ENCODE measurements at places on chromosomes 12 and 14.

GRCh38 chr14:87940382-87940781 lies 52.6 kb downstream of the GALC start:
- H3K27me3 ChIP-seq = no peaks in the 10 kb centered on the region
- H3K4me3 ChIP-seq = no peak overlapping the region
- peaks cover 10% of the 10 kb centered on the region for H3K4me1 ChIP-seq
- no peak overlapping the region for H3K27ac ChIP-seq
- peaks cover 5% of the 10 kb centered on the region for H3K36me3 ChIP-seq

DNA sequence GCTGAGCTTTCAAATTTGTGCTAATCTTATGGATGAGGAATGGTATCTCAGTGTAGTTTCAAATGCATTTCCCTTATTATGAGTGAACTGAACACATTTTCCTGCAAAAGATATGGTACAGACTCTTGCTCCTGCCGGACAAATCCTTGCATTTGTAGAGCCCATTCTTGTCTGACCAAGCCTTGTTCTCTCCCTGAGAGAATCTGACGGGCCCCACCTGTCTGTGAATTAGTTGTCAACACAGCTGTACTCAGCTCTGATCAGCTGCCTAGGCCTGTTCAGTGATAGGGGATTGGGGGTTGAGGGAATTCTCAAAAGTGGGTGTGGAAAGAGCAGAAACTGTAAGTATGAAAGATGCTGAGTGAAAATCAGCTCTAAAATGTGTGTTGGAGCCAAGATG lies 42.8 kb upstream of the SCN8A start:
- no peak overlapping the region for H3K4me3 ChIP-seq
- no peaks in the 10 kb centered on the region for H3K4me1 ChIP-seq
- no peak for DNase-seq
- H3K36me3 ChIP-seq = no peaks in the 10 kb centered on the region

DNA sequence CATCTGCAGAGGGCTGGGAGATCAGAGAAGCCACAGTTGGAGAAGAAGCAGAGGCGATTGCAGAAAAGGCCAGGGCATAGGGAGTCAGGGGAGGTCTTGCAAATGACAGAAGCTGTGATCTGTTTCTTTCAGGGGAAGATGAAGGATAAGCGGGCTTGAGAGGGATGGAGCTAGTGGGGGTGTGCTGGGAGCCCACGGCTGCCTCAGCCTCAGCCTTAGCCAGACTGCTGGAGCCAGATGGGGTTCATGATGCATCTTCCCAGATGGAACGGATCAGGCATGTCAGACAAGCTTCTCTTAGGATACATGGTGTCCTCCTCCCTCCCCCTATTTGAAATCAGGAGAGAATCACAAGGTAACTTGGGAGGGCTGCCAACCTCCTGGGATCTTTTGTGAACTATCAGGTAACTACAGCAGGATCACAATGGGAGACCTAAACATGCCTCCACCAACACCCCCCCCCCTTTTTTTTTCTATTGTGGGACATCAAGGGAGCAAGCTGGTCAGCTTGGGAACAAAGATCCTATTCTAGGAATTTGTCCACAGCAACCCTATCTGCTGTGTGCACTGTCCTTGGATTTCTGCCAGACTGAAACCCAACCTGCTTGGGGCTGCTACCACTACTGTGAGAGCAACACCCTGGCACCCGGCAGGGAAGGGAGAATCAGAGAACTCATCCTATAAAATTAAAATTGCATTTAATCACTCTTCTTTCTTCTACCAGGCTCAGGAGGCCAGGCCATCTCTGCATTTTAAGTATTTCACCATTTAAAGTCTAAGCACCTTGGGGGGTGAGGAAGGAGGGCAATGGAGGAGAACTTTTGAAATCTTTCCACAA lies 10.7 kb upstream of the ATP2A2 start:
- peaks cover 3% of the 10 kb centered on the region for H3K27me3 ChIP-seq
- H3K27ac ChIP-seq = no peak overlapping the region
- no peak overlapping the region for H3K4me3 ChIP-seq
- no peaks in the 10 kb centered on the region for H3K36me3 ChIP-seq
- no peak for DNase-seq

DNA sequence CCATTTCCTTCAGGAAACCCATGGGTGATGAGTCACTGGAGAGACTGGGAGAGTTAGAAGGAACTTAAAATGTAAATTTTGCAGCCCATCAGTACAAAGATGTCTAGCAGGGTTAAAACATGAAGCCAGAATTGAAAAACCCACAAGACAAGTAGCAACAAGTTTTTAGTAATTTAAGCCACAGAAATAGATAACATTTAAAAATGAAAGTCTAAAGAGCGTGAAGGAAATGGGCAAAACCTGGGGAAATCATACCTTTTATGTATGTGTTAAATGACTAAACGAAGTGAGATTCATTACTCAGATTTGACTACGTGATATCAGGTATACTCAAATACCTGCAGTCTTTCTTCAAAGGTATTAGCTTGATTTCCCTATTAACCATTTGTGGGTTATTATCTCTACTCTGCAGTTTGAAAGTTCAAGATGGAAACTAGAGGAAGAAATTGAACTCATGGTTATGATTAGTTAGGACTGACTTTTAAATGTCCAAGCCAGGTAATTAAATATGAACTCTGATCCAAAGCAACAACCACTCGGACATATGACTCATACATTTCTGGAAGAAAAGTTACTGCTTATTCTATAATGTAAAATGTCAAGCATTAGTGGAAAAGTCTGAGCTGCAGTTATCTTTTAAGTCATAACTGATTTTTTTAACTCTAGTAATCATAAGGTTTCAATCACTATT lies 84.1 kb downstream of the ITPR2 start:
- peaks cover 16% of the 10 kb centered on the region for H3K36me3 ChIP-seq
- DNase-seq = no peak
- peaks cover 4% of the 10 kb centered on the region for H3K27me3 ChIP-seq
- no peak overlapping the region for H3K27ac ChIP-seq
- no peak overlapping the region for H3K4me3 ChIP-seq

- no peak overlapping the region for H3K27ac ChIP-seq
- H3K4me1 ChIP-seq = peaks cover 15% of the 10 kb centered on the region
- peaks cover 31% of the 10 kb centered on the region for H3K36me3 ChIP-seq
- H3K4me3 ChIP-seq = no peak overlapping the region
- no peaks in the 10 kb centered on the region for H3K27me3 ChIP-seq
- DNase-seq = no peak
Measured at GRCh38 chr14:35853225-35853624, 27.1 kb downstream of the BRMS1L start.

DNA sequence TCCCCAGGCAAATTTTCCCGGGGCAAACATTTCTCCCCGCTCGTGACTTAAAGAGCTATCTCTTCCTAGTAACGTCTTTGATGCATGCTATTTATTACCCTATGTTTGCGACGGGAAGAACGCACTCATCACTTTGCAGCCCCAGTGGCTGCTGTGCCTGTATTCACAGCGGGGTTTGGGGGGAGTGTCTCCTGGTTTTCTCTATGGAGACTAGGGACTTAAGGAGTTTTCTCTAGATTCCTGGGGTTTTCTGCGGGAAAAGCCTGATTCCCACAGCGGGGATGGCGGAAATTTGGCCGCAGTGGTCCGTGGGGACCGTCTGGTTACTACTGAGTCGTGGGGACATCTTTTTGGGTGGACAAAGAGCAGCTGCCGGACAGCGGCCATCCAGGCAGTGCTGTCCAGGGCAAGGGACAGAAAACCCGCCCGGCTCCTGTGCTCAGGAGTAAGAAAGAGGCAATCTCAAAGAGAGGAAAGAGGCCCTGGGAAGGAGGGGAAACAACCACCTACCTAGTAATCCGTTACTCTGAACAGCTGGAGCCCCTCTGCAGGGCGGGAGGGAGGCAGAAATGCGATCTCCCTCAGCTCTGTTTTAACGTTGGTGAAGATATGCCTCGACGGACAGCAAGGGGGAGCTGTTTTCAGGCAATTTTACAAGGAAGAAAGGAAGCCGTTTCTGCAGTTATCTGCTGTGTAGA lies 771 bp upstream of the AVPR1A start:
- H3K27ac ChIP-seq = no peak overlapping the region
- peak overlapping the region; percentile 90 for H3K4me3 ChIP-seq
- peaks cover 6% of the 10 kb centered on the region for H3K36me3 ChIP-seq
- H3K4me1 ChIP-seq = peaks cover 21% of the 10 kb centered on the region
- H3K27me3 ChIP-seq = peaks cover 16% of the 10 kb centered on the region

GRCh38 chr14:102883089-102883541 lies 39.3 kb upstream of the AMN start:
- peaks cover 3% of the 10 kb centered on the region for H3K27me3 ChIP-seq
- H3K36me3 ChIP-seq = no peaks in the 10 kb centered on the region
- H3K4me3 ChIP-seq = no peak overlapping the region
- no peak for DNase-seq
- H3K4me1 ChIP-seq = peaks cover 3% of the 10 kb centered on the region
- H3K27ac ChIP-seq = no peak overlapping the region

DNA sequence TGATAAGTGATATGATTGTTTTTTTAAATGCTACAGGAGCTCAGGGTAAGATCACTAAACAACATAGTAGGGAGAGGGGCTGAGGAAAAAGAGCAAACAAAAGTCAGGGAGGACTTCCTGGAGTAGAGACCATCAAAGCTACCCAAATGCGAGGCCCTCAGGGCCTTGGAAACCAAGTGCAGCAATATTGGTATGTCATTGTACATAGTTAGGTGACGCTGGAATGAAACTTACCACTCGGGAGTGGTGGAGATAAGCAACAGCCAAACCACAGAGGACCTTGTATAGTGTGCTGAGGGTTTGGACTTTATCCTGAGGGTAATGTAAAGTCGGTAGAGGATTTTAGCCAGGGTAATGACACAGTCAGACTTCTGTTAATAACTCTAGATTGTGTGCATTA lies 13.8 kb downstream of the KITLG start:
- no peaks in the 10 kb centered on the region for H3K27me3 ChIP-seq
- H3K4me1 ChIP-seq = peaks cover 35% of the 10 kb centered on the region
- peak overlapping the region; percentile 37 for H3K4me3 ChIP-seq
- DNase-seq = no peak

DNA sequence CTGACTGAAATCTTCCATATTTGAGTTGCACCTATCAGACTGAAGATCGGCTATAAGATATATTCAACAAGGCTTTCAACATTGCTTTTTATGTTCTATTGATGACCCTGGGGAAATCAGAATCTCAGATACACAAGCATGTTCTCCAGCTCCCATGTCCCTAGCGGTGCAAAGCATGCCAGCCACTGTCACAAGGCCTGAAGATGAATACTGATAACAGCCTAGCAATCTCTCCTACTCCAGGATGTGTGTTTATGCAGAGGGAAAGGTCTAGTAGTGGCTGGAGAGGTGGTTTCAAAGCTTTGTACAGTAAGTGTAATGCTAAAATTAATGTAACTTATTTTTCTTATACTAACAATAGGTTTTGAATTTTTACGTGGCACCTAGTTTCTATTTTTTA lies 64.6 kb downstream of the SOX5 start:
- no peak overlapping the region for H3K27ac ChIP-seq
- no peaks in the 10 kb centered on the region for H3K36me3 ChIP-seq
- DNase-seq = no peak
- peaks cover 4% of the 10 kb centered on the region for H3K27me3 ChIP-seq

DNA sequence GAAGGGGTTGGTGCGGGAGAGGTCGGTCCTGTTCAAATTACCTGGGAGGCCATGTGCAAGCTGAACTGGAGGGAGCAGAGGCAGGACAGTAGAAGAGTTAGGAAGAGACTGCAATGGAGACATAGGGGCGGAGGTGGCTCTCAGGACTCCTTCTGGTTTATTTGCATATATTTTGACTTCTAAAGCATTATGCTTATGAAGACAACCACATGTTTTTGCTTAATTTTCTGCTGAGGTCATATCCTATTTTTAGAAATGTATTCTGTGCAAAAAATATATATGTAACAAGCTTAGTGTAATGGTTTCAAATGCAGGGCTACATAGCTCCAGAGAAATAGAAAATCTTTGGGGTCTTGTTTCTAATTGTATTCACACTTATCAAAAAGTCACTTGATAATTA lies 137.0 kb upstream of the MDM1 start:
- H3K4me1 ChIP-seq = no peaks in the 10 kb centered on the region
- no peaks in the 10 kb centered on the region for H3K27me3 ChIP-seq
- H3K36me3 ChIP-seq = no peaks in the 10 kb centered on the region
- no peak for DNase-seq
- no peak overlapping the region for H3K27ac ChIP-seq
- H3K4me3 ChIP-seq = no peak overlapping the region

DNA sequence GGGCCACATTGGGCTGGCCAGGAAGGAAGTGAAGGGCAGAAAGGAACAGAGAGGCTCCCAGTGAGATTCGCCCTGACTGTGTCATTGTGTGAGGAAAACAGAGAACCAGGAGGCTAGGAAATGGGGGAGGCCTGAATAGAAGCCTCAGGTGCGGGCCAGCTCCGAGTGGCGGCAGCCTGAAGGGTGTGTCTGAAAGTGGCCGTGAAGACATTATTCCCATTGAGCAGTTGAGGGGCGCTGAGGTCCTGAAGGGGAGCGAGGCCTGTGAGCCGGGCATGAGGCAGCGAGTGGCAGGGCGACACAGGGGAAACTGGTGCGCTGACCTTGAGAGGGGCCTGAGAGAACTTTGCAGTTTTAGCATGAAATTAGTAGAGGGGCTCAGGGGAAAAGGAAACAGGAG lies 6.9 kb downstream of the CLBA1 start:
- no peak for DNase-seq
- peaks cover 22% of the 10 kb centered on the region for H3K27me3 ChIP-seq
- H3K4me1 ChIP-seq = peaks cover 33% of the 10 kb centered on the region
- peak overlapping the region; percentile 88 for H3K4me3 ChIP-seq
- peak overlapping the region; percentile 88 for H3K27ac ChIP-seq

- peaks cover 3% of the 10 kb centered on the region for H3K36me3 ChIP-seq
- no peaks in the 10 kb centered on the region for H3K4me1 ChIP-seq
- no peak overlapping the region for H3K4me3 ChIP-seq
- peaks cover 2% of the 10 kb centered on the region for H3K27me3 ChIP-seq
- H3K27ac ChIP-seq = no peak overlapping the region
Measured at GRCh38 chr14:99720941-99721791, 37.1 kb downstream of the CYP46A1 start.

GRCh38 chr14:66782853-66783252 lies 274.9 kb downstream of the GPHN start:
- no peaks in the 10 kb centered on the region for H3K4me1 ChIP-seq
- no peaks in the 10 kb centered on the region for H3K36me3 ChIP-seq
- no peak overlapping the region for H3K27ac ChIP-seq
- H3K27me3 ChIP-seq = no peaks in the 10 kb centered on the region

GRCh38 chr14:46384611-46385010 lies 267.0 kb downstream of the RPL10L start:
- no peaks in the 10 kb centered on the region for H3K4me1 ChIP-seq
- H3K4me3 ChIP-seq = no peak overlapping the region
- no peak for DNase-seq
- H3K36me3 ChIP-seq = no peaks in the 10 kb centered on the region
- H3K27me3 ChIP-seq = no peaks in the 10 kb centered on the region
- no peak overlapping the region for H3K27ac ChIP-seq

- H3K27ac ChIP-seq = no peak overlapping the region
- no peak overlapping the region for H3K4me3 ChIP-seq
- H3K36me3 ChIP-seq = no peaks in the 10 kb centered on the region
- DNase-seq = no peak
Measured at GRCh38 chr12:132199101-132199500, 54.8 kb downstream of the NOC4L start.

DNA sequence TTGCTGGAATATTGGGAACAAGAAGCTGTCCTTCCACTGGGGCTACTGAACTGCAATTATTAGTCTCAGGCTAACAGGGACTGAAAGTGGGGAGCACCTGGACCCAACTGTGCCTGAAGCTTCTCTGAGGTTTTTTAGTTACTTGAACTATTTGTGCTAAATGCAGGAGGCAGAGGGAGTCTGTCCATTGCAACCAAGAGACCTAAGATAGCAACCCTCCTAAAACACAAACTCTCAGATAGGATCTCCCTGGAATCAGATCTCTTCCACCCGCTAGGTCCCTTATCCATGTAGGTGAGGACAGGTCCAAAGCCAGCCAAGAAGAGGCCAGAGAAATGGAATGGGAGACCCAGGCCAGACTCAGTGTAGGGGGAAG lies 58.1 kb downstream of the NCOR2 start:
- peaks cover 4% of the 10 kb centered on the region for H3K36me3 ChIP-seq
- H3K4me3 ChIP-seq = no peak overlapping the region
- DNase-seq = no peak
- H3K27ac ChIP-seq = peak overlapping the region; percentile 24
- peaks cover 44% of the 10 kb centered on the region for H3K4me1 ChIP-seq

Measured in endothelial cell (in vitro differentiated cells).